T-cell (primary cell): ENCODE measurements at places on chromosomes 11 and 22.

- DNase-seq, result no peak
Measured at GRCh38 chr11:46900091-46900746, 18.1 kb downstream of the LRP4 start.

DNA sequence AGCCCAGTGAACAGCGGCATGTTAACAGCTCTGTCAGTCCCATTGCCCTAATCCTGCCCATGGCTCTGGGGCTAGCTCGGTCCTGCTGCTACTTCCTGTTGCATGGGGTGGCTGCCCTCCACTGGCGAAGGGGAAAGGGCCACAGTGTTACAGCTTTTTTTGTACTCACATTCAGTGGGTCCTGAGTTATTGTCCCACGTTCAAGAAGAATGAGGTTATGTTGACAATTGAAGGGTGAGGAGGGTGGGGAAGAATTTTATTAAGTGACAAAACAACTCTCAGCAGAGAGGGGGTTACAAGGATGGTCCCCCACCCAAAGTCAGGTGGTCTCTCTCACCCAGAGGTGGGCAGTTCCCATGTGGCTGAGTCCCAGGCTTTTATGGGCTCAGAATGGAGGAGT is 17.7 kb upstream of the MS4A7 start:
- DNase-seq, result no peak

GRCh38 chr11:65663639-65664200 is 1.0 kb upstream of the RELA start:
- DNase-seq, result no peak

DNA sequence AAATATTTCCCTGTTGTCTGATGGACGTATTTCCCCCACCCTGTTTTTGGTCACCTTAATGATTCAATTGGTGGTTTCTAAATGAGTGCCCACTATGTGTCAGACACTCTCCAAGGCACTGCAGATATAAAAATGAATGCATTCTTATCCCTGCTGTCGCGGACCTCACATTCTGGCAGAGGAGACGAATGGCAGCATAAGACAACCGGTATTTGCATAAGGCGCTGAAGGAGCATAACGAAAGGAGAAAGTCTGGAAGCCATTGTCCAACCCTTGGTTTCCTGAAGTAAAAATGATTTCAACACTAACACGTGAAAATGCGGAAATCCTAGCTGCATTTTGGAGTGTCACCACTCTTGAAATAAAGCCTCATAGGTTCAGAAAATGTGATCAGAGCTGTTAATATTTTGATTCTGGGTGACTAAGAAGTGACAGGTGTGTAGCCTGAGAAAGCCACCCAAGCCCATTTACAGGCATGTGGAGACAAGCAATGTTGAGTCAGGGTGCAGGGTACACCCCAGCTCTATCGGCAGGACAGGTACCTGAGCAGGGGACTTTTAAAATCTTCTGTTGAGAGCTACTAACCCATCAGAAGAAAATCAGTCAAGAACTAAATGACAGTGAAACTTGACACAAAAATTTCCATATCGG is 10.1 kb upstream of the GAB2 start:
- no peak for DNase-seq

- DNase-seq, result no peak
Measured at GRCh38 chr11:62805961-62806441, 761 bp upstream of the NXF1 start.

GRCh38 chr11:63142459-63142858 is 1.6 kb downstream of the SLC22A24 start:
- DNase-seq, result no peak

- DNase-seq, result no peak
Measured at GRCh38 chr11:8604078-8604723, 10.2 kb upstream of the STK33 start.

GRCh38 chr11:22559416-22559815 is 66.2 kb downstream of the FANCF start:
- no peak for DNase-seq

DNA sequence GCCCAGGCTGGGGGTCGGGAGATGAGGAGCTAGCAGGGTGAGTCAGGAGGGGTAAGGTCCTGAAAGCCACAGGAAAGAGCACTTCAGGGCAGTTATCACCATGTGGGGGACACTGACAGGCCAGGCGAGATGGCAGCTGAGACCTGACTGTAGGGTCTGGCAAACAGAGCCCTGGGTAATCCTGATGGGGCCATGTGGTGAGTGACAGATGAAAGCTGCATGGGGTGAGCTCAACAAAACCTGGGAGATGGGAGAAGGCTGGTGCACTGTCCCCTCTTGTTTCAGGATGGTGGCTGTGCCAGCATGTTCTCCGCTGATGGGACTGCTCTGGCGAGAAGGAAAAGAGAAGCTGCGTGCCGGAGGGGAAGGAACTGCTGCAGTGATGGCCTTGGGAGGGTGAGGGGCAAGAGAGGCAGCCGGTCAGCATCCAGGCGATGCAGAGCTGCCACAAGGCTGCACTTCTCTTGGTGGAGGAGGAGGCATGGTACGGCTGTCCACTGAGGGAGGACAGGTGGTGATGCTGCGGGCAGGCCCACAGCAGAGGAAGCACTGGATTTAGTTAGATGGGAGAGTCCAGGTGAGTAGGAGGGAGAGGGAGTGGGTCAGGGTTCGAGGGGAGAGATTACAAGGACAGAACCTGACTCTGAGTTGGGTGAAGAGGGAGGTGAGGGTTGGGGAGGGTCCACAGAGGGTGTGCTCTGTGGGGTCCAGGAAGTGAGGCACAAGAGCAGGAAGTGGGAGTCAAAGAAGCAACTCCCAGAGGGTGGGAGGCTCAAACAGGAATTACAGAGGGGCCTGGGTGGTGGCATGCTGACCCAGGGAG is 3.8 kb downstream of the TOP3B start:
- DNase-seq, result no peak

DNA sequence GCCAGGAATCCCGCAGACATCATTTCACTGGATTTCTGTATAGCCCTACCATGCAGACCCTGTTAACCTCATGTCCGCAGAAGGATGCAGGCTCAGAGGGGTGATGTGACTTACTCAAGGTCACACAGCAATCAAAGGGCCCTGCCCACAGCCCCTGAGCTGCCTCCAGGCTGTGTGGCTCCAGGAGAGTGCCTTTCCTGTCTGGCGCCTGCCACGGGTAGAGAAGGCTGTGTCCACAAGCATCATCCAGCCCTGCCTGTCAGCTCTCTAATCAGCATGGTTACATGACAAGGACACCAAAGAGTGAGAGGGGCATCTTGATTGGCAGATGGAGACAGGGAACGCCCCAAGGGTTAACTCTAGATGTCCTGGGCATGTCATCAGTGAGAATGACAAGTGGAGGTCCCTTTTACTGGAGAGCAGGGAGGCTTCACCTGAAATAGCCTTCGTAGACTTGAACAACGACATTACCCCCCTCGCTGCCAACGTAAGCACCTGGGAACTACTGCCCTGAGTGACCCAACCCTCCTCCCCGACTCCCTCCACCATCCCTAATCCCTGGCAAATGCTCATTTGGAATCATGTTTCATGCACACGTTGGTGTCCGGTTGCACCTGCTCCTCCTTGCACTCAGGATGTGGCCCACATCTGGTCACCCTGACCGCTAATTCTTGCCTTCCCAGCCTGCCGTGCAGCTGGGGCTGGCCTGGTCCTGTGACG is 6.9 kb downstream of the FGF19 start:
- no peak for DNase-seq

- no peak for DNase-seq
Measured at GRCh38 chr22:44862981-44863860, 110.8 kb downstream of the ARHGAP8 start.

DNA sequence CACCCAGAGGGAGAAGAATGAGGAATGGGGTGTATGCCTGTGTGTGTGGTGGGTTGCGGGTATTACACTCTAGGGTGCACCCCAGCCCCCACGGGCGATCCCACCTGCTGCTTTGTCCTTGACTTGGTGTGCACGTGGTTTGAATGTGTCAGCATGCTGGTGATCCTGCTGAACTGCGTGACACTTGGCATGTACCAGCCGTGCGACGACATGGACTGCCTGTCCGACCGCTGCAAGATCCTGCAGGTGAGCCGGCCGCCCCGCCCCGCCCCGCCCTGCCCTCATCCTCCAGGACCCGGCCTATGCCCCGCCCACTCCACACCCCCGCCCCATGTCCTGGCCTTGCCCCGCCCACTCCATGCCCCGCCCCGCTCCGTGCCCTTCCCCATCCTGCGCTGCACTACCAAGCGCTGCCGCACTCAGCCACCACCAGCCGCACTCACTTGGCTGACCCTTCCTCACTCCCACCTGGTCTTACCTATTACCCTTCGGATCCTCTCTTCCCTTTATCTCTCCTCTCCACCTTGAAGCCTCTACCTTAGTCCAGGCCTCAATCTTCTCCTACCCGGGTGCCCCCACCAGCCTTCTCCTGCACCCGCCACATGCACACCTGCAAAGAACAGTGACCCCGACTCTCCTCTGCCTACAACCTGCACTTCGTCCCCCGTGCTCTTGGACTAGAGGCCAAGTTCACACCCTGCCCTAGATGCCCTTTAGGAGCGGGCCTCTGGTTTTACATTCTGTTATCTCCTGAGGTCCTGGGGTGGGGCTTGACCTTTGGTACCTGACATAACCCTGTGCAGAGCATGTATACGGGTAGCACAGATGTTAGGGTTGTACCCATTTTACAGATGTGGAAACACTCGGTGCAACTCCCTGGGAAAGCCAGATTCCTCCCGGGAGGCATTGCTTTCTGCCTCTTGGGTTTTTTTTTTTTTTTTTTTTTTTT is 27.7 kb downstream of the CACNA1I start:
- DNase-seq, result peak; percentile 58

GRCh38 chr11:12687740-12688139 is 13.5 kb downstream of the TEAD1 start:
- no peak for DNase-seq

DNA sequence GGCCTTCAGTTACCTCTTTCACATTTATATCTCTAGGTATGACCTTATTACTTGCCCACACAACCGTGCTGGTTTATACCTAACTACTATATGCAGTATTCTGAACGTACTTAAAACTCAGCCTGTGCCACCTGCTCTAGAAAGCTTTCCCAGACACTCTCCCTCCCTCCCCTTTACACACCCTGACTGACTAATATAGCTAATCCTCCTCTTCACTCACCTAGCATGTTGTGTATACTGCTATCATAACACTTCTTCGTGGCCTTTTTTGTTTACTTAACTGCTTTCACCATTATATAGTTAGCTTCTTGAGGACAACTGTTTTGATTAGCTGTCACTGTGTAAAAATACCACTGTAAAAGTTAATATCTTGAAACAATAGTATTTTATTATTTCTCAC is 23.5 kb downstream of the RNF214 start:
- no peak for DNase-seq

GRCh38 chr11:57148621-57149020 is 33.1 kb upstream of the LRRC55 start:
- DNase-seq, result no peak

DNA sequence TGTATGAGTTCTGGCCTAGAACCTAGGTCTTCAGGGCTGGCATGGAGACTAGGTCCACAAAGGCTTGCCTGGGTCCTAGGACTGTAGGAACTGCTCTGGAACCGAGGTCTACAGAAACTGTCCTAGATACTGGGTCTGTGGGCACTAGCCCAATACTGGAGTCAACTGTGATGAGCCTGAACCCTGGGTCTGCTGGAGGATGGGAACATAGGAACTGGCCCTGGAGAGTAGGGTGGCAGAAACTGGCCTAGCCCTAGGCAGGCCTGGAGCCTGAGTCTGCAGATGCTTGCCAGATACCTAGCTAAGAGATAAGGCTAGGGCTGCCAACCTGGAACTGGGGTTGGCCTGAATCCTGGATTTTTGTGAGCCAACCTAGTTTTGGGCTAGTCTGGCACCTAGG is 19.2 kb upstream of the GLYATL2 start:
- no peak for DNase-seq

- DNase-seq, result no peak
Measured at GRCh38 chr11:57116654-57117053, 65.1 kb upstream of the LRRC55 start.

- DNase-seq, result peak; percentile 9
Measured at GRCh38 chr11:4539603-4540219, 5.3 kb upstream of the OR52M1 start.

GRCh38 chr11:131041331-131042040 is 125.2 kb upstream of the SNX19 start:
- DNase-seq, result no peak

- DNase-seq, result peak; percentile 41
Measured at GRCh38 chr22:32473388-32473952, 1.1 kb upstream of the FBXO7 start.

DNA sequence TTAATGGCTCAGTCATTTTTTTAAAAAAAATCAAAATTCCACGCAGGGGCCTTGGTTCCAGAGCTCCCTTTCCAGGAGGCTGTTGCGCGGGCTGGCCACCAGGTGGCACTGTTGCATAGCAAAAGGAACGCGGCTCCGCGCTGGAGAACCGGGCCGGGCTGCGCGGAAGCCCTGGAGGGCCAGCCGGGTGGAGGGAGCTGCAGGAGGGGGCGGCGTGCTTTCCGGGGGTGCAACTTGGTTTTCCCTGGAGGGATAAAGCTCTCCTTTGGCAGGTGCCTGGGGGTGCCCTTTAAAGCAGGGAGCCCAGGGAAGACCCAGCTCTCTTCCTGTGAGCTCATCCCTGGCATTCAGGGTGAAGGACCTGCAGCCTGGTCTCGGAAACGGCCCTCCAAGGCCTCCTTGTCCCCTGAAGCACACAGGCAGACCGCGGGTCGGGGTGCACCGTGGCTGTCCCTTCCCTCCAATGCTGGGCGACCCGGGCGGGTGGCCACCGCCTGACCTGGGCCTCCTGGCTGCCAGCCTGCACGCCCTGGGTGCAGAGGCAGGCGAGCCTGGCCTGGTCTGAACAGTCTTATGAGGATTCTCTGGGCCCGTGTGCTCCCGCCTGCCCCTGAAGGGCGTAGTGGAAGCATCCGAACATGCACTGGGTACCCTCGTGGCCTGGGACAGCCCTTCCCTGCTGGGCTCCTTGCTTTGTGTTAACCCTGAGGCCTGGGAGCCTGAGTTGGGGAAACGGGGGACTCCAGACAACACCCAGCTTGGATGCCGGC is 23.4 kb downstream of the KRTAP5-5 start:
- DNase-seq, result peak; percentile 69

DNA sequence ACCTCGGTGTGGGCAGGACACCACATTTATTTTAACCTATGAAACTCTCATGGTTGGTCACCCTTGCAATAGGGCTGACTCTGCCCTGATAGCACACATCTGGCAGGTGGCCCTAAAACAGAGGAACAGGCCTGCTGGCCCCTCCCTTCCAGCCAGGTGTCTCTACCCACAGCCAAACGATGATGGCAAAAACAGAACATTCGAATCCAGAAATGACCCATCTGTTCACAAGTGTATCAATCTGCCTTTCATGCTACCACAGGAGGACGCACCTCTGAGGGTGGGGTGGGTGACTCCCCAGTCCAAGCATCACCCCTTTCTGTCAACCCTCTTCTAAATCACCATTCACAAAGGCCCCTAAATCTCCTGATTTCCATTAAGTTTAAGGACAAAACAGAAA is 118.1 kb downstream of the ETS1 start:
- no peak for DNase-seq

GRCh38 chr11:18650859-18651557 is 16.9 kb upstream of the SPTY2D1 start:
- no peak for DNase-seq

- DNase-seq, result no peak
Measured at GRCh38 chr11:13376838-13377237, 86.2 kb downstream of the BTBD10 start.
